ENCODE measurements at places on chromosomes 1 and 21. TPM values are rescaled to one million over a fixed set of nuclear protein-coding genes. Genes with fewer than 3 reads are reported as not detected.

DNA sequence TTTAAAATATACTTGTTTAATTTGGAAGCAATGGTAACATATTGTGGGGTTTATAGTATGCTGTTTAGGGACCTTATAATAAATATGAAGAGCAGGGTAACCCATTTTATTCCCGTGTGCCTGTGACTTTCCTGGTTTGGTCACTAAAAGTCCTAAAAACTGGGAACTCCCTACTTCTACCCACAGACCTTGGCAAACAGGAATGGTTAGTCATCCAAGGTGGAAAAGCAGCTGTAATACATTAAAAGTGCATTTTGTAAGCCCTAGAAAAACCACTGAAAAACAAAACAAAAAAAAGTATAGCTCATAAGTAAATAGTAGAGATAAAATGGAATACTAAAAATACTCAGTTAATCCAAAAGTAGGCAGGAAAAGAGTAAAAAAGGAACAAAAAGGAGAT lies 538.9 kb downstream of the LMO4 start:
- no peak overlapping the region for H3K4me3 ChIP-seq
- no peaks in the 10 kb centered on the region for H3K27me3 ChIP-seq
- DNase-seq = no peak

GRCh38 chr1:246001142-246001836 lies 505.8 kb downstream of the SMYD3 start:
- no peaks in the 10 kb centered on the region for H3K4me1 ChIP-seq
- no peak overlapping the region for H3K27ac ChIP-seq
- no peaks in the 10 kb centered on the region for H3K36me3 ChIP-seq
- H3K27me3 ChIP-seq = no peaks in the 10 kb centered on the region
- H3K4me3 ChIP-seq = no peak overlapping the region
- DNase-seq = no peak

GRCh38 chr1:162485236-162485635 lies 12.4 kb upstream of the UHMK1 start:
- no peak overlapping the region for H3K27ac ChIP-seq
- H3K4me1 ChIP-seq = no peaks in the 10 kb centered on the region
- H3K36me3 ChIP-seq = no peaks in the 10 kb centered on the region
- DNase-seq = no peak

DNA sequence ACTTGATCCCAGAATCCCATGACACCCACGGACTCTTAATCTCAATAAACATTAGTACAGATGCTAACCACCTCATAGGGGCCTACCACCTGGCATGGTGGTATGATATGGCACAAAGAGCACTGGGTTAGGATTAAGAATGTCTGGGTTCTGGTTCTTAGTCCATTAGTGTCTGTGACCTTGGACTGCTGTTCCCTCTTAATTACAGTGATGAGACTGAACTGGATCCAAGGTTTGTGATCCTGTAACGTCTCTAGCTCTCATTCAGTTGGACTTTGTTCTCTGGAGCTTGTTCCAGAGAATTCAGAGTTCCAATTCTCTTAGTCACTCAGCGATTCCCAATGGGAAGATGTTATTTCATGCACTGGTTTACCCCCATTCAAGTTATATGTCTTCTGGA lies 23.6 kb upstream of the PIGC start:
- no peaks in the 10 kb centered on the region for H3K36me3 ChIP-seq
- H3K4me3 ChIP-seq = no peak overlapping the region
- H3K27me3 ChIP-seq = no peaks in the 10 kb centered on the region
- no peak overlapping the region for H3K27ac ChIP-seq
- H3K4me1 ChIP-seq = no peaks in the 10 kb centered on the region

The DYNLT4 gene
- total RNA-seq = 0.96 TPM

DNA sequence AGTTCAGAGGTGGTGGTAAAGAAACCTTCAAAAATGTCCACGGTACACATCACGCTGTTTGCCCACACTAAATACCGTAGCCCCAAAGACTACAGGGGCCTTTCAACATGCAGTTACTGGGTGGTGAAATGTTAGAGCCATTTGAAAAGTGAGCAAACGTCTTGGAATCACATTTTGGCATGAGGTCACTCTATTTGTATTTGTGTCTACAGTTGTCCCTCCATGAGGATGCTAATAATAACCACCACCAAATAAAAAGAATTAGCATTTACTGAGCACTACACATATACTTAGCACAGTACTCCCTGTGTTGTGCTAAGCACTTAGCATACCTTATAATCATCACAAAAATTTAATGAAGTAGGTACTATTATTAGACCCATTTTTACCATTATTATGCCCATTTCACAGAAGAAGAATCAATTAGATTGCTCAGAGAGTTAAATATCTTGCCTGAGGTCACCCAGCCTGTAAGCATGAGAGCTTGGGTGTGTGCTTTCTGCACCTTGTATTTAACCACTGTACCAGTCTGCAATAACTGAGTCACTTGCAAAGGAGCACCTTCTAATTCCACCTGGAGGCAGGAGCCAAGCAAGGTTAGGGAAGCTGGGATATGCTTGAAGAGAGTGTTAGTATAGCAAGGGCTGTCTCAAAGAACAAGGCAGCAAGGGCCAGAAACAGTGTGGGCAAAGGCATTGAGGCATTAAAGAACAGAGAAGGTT lies 57.4 kb downstream of the DNTTIP2 start:
- no peak for DNase-seq
- H3K27ac ChIP-seq = no peak overlapping the region
- H3K4me3 ChIP-seq = no peak overlapping the region

DNA sequence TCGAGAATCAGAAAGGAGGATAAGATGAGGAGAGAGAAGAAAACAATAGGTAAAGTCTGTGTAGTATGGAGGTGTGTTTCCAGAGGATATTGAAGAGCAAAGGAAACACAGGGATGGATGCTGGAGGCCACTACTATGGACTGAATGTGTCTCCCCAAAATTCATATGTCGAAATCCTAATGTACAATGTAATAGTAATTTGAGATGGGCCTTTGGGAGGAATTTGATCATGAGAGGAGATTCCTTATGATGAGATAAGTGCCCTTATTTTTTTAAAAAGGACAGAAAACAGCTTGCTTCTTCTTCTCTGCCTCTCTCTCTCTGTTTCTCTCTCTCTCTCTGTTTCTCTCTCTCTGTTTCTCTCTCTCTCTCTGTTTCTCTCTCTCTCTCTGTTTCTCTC lies 602.2 kb upstream of the ADAMTS5 start:
- DNase-seq = no peak
- H3K4me3 ChIP-seq = no peak overlapping the region
- no peaks in the 10 kb centered on the region for H3K4me1 ChIP-seq
- no peak overlapping the region for H3K27ac ChIP-seq

GRCh38 chr1:71657891-71658679 lies 577.2 kb upstream of the ZRANB2 start:
- no peaks in the 10 kb centered on the region for H3K4me1 ChIP-seq
- DNase-seq = no peak
- no peak overlapping the region for H3K27ac ChIP-seq

- H3K4me3 ChIP-seq = no peak within 1 kb of the TSS
- H3K36me3 ChIP-seq = no peaks in the 10 kb centered on the region
- H3K4me1 ChIP-seq = peaks cover 26% of the 10 kb centered on the region
- no peak within 1 kb of the TSS for H3K27ac ChIP-seq
- DNase-seq = no peak
These were observed at the start of gene HES2 for GRCh38 chr1:6419804-6420453. Gene HES2 (minus strand): TSS chr1:6419919. CDS start chr1:6419820, 99 bp downstream.

DNA sequence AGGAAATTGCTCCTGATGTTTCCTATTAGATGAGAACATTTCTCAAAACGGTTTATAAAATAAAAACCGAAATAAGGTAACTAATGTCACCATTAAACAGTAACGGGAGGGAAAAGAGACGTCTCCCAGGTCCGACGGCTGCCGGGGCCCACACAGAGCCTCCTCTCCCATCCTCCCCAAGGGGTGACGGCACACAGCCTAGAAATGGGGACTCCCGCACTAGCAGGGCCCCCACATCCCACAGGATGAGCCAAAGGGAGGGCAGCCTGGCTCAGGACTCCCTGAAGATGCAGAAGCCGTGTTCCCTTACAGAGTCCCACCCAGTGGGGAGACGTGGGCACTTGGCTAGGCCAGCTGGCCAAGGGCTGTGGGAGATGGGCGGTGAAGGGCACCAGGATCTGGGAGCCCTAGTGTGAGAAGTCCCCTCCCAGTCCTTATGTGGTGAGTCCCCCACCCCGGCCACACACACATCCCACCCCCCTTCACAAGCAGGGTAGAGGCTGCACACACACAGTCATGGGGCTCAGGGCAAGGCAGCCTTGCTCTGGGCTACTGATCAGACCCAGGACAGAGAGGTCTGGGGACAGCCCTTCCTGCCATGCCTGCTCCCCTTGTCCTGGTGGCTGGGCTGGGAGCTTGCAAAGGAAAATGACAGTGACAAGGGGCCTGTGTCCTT lies 3.3 kb downstream of the KRTAP10-3 start:
- H3K4me3 ChIP-seq = no peak overlapping the region
- no peak overlapping the region for H3K27ac ChIP-seq
- no peaks in the 10 kb centered on the region for H3K4me1 ChIP-seq
- no peaks in the 10 kb centered on the region for H3K36me3 ChIP-seq
- DNase-seq = no peak

The SMYD2 gene
- 27.8 TPM for total RNA-seq

The SYT6 gene
- not detected for total RNA-seq
